ENCODE measurements at places on chromosomes 3 and 15.
A peak's percentile ranks its signal among the peaks of the same experiment; 100 is the strongest.

DNA sequence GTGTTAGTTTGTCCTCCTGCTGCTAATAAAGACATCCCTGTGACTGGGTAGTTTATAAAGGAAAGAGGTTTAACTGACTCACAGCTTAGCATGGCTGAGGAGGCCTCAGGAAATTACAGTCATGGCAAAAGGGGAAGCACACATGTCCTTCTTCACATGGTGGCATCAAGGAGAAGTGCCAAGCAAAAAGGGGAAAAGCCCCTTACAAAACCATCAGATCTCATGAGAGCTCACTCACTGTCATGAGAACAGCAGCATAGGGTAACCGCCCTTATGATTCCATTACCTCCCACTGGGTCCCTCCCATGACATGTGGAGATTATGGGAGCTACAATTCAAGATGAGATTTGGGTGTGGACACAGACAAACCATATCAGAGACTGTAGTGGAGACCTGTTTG lies 27.0 kb downstream of the TM2D3 start:
- DNase-seq: no peak

- DNase-seq: peak; percentile 98
Measured at GRCh38 chr3:11530153-11530721, 113.5 kb downstream of the VGLL4 start.

- DNase-seq: no peak
Measured at GRCh38 chr3:129820587-129820986, 72.9 kb downstream of the TMCC1 start.

GRCh38 chr15:90597577-90597976 lies 67.9 kb downstream of the CRTC3 start:
- DNase-seq: no peak

GRCh38 chr3:171309906-171310359 lies 150.3 kb downstream of the TNIK start:
- peak; percentile 77 for DNase-seq

GRCh38 chr15:77507143-77507897 lies 86.6 kb downstream of the HMG20A start:
- no peak for DNase-seq

DNA sequence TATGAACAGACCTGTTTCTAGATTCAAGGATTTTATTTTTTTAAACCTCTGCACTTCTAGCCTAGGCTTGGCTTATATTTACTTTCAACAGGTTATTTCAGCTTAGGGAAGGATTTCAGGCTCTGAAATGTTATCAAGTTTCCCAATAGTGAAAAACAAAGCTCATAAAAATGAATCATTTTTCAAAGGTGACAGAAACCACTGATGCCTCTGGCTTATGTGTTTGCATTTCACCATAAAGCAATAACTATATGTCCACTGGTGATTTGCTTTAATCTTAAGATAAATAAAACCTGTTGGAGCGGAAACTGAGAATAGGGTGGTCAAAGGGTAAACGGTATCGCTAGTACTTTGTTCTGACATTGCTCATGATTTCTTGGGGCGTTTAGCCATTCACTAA lies 141.2 kb upstream of the LRIG1 start:
- no peak for DNase-seq

DNA sequence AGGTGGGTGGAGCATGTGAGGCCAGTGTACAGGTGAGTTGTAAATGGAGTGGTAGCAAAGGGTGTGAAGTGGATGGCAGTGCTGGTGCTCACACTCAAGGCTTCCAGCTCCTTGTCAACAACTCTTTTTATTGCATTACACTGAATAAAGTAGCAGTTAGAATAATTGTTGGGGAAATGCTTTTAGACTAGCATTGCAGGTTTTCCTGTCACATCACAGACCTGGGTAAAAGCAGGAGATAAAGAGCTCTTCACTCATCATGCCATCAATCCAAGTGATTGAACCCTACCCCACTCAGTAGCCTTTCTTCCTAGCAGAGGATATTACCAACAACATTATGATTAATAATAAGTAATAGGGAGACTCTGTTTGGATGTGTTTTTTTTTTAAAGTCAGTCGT lies 81.6 kb downstream of the CDIN1 start:
- DNase-seq: no peak

DNA sequence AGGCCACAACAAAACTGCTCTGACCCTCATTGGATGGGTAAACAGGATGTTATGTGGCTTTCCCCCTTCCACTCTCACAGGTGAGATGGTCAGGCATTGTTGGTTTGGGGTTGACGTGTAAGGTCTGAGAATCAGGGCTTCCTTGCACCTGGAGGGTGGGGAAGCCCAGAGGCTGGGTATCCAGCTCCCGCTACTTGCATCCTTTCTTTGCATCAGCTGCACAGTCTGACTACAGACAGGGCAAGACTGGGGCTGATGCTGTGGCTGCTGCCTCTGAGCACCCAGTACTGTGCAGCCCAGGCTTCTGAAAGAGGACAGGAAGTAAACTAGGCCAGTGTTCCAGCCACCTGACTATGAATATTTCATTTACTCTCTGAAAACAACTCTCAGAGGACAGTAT lies 58.0 kb upstream of the ATP2B2 start:
- no peak for DNase-seq

DNA sequence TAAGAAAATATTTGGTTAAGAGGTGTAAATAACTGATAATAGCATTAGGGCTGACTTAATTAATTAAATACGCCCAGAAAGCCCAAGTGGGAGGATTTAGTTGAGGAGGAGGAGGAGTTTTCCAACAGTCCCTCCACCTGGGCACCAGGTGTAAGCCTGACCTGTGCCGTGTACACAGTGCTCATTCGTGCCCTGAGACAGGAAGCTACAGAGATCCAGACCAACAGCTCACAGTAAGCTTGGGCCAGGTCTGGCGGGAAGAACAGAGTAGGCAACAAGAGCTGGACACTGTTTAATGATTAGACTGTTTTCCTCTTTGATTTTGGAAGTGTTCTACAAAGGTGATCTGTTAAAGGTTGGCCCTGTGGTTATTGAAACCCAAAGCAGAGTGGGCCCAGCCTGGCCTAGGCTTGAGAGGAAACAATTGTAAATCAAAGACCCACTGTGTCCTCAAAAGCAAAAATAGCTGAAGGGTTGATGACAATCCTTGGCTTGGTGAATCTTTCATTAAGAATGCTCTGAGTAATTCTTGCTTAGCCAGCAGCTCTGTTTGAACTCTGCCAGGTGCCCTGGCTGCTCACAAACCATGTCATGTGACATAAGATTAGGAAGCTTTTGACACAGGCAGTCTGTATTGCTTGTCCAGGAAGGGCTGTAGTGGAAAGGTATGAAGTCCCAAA lies 13.8 kb downstream of the SQOR start:
- DNase-seq: peak; percentile 86

GRCh38 chr3:128247666-128248409 lies 94.6 kb downstream of the EEFSEC start:
- no peak for DNase-seq

DNA sequence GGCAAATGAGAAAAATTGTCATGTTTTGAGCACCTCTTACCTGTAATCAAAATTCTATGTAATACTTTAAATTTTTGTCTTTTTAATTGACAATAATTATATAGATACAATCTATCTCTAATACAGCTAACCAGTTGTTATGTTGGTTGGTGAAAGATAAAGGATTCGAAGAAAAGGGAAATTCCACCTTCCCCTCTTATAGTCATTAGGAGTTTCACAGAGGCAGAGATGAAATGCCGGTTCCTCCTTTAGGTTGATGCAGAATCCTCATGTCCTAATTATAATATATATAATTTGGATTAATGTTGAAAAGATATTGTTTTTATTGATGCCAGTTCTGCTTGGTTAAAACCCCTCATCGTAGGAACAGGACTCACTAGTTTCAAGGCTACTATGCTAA lies 67.1 kb downstream of the LRCH3 start:
- no peak for DNase-seq

DNA sequence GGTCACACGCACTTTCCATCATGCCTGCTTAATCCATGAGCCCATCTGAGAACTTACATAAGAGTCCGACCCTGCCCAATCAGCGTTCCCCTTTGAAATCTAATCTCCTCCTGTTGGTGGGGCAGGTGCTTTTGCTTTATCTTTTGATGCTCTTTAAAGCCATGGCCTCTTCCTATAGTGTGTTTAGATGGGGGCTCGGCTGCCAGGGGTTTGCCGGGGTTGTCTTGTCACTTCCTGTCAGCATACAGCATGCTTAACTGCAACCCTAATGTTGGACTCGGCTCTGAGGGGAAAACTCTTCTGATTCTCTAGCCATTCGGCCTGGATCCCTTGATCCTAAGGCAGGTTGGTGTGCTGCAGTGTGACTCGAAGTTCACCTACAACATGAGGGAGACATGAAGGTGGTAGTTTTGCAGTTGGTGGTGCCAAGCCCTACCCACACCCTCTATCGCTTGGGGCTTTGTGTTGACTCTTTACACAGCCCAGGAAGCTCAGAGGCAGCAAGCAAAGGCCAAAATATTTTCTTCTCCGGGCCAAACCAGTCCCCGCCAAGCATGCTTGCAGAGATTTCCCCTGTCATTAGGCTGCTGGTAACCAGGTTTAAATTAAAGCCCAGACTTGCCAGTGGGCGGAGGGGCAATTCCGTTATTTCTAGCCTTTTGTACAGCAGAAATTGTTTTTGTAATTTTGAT lies 218.7 kb downstream of the FEZF2 start:
- no peak for DNase-seq

DNA sequence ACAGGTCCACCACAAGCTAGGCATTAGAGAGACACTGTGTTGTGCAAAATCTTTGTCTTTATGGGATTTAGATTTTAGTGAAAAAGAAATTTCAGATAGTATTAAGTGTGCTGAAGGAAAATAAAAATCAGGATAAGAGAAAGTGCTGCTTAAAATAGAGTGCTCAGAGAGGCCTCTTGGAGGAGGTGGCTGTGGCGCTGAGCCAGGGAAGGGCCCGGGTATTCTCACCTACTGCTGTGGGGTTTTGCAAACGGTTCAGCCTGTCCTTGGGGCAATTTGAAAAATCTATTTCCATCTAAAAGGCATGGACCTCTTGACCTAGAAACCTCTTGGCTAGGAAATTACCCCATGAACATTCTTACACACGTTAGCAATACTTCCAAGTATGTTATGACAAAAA lies 267.7 kb downstream of the TJP1 start:
- DNase-seq: no peak

GRCh38 chr3:108345492-108346205 lies 49.3 kb downstream of the HHLA2 start:
- DNase-seq: peak; percentile 15

DNA sequence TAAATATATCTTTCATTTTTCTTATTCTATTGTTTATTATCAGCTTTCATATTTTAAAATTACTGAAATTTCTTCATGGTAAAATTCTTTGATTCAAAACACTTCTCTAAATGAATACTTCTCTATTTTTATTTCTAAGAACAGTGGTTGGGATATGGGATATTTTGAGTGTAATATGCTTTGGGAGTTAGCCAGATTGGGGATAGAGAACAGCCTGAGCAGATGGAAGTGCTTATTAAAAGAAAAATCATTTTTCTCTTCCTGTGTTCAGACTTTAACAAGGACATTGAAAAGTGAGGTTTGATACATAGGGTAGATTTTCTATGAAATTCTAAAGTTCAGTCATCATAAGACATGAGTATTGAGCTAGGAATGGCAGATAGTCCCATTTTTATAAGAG lies 84.8 kb downstream of the COL6A5 start:
- no peak for DNase-seq
